ENCODE measurements at places on chromosomes 1 and 21.

DNA sequence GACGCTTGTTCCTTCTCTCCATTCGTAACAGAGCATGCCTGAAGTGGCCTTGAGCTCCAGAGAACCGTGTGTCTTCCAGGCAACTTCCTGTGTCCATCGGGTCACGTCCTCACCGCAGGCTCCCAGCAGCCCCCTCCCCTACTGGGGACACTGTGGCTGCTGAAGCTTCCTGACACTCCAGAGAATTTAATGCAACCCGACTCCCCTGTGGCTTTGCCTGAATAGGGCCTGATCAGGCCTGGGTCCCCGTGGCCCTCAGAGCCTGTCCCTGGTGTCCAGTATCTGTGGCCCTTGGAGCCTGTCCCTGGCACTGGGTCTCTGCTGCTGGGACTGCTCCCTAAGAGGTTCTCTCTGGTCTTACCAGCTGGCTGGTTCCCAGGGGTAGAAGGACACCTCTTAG lies 219.7 kb upstream of the VAMP3 start:
- no peak for DNase-seq

- no peak for DNase-seq
Observed at GRCh38 chr1:20354610-20355009, 63.9 kb downstream of the VWA5B1 start.

DNA sequence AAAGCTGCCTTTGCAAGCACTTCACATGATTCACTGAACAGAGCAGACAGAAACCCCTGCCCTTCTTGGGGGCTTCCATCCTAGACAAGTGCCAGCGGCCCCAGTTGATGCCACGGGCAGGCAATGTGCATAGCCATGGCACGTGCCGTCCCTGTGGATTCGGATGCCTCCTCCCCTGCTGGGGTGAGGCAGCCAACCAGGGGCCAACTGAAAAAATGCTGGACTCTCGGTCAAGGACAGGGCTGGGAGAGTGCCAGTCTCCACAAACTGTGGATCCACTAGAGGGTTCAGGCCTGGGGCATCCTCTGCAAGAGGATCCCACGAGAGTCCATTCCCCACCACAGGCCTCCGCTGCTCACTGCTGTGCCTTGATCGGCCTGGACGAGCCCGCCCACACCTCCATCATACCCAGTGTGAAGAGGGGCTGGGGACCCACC lies 3.8 kb downstream of the JMJD4 start:
- no peak for DNase-seq

DNA sequence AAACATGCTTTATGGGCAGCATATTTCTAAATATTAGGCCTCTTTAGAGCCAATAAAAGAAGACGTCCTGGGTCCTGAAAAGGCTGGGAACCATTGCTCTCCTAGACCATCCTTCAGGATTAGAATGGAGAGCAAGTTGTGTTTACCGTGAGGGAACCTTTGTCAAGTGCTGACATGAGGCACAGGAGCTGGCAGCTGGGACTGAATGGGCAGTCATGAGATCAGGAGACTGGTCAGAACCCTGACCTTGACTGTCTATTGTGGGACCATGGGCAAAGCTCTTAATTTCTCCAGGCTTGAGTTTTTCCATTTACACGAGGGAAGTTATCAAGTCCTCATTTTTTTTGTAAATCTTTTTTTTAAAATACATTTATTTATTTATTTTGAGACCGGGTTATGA lies 5.2 kb downstream of the PFKFB2 start:
- no peak for DNase-seq

DNA sequence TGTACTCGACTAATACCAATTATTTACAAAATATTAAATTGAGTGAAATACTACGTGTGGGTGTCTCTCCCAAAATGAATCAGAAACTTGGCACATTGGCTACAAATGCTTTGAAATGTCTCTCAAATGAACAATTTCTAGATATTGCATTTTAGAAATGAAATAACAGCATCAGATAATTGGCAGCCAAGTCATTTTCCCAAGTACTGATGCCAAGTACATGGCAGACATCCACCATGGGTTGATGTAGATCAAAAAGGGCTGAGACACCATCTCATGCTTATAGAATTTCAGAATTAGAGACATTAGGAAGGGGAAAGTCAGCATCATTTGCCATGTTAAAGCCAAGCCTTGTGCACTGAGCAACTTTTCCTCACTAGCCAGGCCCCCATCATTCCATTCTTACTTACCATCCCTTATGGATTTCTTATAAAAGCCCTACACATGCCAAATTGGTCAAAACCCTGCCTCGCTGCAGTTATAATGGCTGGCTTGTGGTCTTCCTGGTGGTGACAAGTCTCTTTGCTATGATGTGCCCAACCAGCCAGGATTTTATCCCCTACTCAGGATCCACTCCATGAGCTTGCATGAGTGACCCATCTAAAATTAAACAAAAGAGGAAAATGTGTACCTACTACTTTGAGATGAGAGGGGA lies 73.1 kb downstream of the GREM2 start:
- no peak for DNase-seq

GRCh38 chr1:220339581-220339980 lies 67.3 kb upstream of the RAB3GAP2 start:
- no peak for DNase-seq

DNA sequence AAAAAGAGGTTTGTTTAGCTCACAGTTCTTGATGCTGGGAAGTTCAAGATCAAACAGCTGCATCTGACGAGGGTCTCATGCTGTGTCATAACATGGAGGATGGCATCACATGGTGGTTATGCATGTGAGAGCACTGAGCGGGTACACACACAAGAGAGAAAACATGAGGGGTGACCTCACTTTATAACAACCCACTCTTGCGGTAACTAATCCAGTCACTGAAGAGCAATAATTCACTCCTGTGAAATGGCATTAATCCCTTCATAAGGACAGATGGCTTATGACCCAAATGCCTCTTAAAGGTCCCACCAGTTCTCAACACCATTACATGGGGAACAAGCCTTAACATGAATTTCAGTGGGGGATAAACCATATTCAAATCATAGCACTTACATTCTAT lies 23.2 kb upstream of the CHIT1 start:
- DNase-seq = no peak

GRCh38 chr1:92291372-92291999 lies 7.3 kb downstream of the GLMN start:
- DNase-seq = peak; percentile 70

DNA sequence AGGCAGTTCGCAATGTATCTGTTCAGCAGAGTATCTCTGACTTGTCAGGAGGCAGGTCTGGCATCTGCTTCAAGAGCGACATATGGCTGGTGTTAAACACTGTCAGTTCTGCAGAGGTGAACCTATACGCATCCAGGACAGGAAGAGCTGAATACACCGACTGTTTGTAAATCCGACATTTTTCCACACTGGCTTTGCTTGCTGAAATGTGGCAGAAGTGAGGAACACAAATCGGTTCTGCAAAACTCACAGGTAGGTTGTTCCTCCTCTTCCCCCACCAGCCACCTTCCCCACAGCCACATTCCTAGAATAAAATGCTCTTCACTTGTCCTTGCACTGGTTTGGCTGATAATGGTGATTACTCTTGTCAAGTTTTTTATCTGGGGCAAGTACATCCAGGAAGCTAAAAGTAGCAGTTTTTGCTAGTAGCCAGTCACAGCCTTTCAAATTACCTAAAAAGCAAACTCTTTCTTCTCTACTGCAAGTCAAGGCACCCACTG lies 289.2 kb downstream of the GRIK1 start:
- no peak for DNase-seq

DNA sequence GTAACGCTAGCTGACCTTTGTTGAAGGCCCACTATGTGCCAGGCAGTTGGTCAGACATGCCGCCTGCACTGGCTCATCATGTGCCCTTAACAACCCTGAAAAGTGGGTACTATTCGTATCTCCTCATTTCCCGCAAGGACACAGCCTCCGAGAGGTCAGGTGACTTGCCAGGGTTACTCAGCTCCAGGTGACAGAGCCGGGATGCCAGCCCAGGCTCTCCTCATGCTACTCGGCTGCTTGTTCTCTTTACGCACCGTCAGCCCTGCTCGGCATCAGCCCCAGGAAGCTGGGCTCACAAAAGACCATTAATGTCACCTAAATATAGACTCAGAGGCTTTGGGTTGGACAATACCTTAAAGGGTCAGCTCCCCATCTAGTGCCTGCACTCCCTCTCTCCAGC lies 29.0 kb downstream of the GRHL3 start:
- DNase-seq = no peak

GRCh38 chr1:167927046-167927754 lies 9.3 kb upstream of the DCAF6 start:
- DNase-seq = no peak

DNA sequence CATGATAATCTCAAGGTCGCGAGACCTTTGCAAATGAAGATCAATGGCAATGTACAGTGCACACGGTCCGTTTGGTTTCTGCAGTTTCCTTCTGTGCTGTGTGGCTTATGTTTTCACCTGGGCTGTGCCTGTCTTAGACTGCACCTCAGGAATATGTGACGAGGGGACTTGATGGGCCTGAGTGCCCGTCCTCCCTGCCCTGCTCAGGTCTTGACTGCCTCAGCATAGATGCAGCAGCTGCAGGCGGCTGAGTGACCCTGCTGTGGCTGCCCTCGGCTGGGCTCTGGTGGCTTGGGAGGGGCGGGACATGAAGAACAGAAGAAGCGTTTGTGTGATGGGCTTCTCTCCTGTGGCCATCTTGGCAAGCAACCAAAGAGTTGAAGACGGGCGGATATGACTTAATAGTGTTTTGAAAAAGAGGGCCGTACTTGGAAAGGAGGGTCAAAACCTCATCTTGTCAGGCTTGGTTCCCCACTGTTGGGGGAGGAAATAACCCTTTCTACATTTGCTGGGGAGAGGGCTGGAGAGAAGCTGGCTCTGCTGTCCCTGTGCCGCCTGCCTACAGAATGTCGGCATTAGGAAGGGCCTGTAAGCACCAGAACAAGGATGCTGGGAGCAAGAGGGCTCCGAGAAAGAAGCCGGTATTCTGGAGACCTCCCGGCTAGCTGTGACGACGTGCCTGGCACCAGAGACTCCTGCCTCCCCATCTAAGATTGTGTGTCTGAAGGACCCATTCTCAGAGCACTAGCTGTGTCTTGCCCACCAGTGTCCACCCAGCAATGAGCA lies 7.1 kb downstream of the MYBPHL start:
- DNase-seq = peak; percentile 51

GRCh38 chr1:119635811-119636390 lies 12.2 kb downstream of the ZNF697 start:
- DNase-seq = peak; percentile 82

DNA sequence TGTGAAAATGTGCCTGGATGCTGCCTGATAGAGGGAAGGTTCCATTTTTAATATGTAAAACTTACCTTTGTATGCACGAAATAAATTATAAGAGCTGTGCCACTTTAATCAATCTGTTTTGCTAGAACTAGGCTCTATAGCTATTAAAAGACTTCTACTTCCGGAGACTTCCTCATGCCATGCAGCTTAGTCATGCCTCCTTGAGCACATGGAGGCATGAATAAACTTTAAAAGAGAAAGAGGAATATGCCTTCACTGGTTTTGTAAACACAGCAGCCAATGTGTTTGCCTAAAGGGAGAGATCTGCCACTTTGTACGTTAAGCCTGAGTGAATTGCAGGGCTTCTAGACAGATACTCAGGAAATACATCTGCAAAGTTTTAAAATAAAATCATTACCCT lies 604.6 kb downstream of the LRRIQ3 start:
- peak; percentile 3 for DNase-seq

- DNase-seq = no peak
Observed at GRCh38 chr1:3717715-3718601, 34.3 kb upstream of the CCDC27 start.
